ENCODE measurements at places on chromosomes 2 and 18.

DNA sequence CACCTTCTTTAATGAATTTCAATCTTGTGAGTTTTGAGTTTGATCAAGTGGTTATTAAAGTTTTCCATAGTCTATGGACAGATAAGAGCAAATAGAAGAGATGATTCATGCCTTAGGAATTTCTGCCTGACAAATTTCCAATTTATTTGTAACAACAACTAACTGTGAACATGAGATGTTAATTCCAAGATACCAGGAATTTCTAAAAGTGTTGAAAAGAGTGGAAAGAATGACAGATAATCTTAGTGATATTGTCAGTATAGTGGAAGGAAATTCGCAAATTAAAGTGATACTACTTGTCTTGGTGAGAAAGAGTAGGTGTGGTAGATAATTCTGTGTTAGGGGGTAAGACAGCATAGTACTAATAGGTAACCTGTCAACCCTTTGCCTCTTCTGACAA lies 82.4 kb downstream of the AGPS start:
- no peak for DNase-seq

GRCh38 chr2:230905448-230906421 lies 19.3 kb downstream of the GPR55 start:
- DNase-seq = peak; percentile 68

- no peak for DNase-seq
These were observed 94.8 kb upstream of the CXCR4 start for GRCh38 chr2:136212426-136213378.

DNA sequence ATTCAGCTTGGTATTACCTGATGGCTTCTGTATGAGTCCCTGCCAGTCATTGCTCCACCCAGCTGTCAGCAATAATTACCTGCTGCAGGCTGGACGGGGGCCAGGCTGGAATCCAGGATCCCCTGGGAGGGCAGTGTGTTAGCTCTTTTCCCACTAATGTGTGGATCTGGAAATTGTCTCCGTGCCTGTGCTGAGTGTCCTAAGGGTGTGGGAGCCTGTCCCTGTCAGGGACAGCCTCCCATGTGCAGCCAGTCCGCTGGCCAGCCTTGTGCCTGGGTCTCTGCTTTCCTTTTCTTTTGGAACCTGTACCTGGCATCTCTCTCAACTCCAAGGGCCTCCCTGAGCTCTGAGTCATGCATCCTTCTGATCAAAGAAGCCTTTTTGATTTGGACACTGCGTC lies 107.2 kb upstream of the SPRED2 start:
- DNase-seq = no peak

GRCh38 chr18:12478269-12479047 lies 70.7 kb downstream of the PRELID3A start:
- DNase-seq = no peak

GRCh38 chr2:96325884-96326255 lies 753 bp downstream of the ITPRIPL1 start:
- DNase-seq = peak; percentile 32

DNA sequence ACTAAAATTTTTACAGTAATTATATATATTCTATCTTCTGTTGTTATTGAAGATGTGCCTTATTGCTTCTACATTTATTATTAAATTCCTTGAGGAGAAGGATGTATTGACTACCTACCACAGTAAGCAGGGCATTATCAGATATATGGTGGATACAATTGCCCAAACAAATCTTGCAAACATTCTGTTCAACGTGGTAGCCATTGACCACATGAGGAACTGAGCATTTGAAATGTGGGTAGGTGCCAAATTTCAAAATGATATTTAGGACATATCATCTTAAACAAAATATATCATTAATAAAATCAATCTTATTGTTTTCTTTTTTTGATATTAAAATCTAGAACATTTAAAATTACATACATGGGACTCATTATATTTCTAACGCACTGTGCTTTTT lies 11.1 kb downstream of the SCN3A start:
- DNase-seq = no peak

DNA sequence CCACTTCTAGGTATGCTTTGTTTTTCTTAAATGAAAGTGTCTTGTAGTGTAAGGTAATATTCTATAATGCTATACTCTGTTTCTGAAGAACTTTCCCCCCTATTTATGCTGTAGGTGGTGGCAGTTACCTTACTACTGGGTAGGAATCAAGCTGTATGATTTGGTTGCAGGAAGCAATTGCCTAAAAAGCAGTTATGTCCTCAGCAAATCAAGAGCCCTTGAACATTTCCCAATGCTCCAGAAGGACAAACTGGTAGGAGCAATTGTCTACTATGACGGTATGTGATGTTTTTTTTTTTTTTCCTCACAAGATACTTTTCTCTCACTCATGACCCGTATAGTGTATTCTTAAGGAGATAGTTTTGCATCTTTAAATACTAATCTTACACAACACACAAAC lies 77.0 kb downstream of the GPD2 start:
- DNase-seq = no peak

DNA sequence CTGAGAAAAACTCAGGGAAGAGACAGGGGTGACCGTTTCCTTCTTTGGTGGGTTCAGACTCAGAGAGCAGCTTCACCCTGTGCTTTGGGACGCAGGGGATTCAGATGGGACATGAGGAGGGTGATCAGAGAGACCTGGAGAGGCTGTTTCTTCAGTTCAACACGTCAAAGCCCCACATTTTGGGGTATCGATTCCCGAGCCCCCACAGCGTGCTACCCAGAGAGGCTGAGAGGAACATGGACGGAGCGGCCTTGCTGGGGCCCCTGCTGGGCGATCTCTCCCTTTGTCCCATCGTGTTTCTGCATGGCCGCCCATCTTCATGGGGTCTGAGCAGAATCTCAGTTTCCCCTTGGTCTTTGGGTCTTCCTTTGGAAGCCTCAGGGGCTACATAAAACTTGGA lies 38.2 kb upstream of the PXDN start:
- no peak for DNase-seq

DNA sequence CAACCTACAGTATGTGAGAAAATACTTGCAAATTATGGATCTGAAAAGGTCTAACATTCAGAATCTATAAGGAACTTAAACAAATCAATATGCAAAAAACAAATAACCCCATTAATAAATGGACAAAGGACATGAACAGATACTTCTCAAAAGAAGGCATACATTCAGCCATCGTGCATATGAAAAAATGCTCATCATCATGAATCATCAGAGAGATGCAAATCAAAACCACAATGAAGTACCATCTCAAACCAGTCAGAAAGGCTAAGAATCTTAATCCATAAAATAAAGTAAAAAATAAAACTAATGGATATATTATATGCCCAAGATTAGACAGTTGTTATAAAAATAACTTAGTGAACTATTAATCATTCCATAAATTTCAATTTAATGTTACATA lies 154.0 kb downstream of the CALCRL start:
- no peak for DNase-seq

- DNase-seq = no peak
These were observed 377.8 kb upstream of the SLC14A2 start for GRCh38 chr18:45237343-45238098.

DNA sequence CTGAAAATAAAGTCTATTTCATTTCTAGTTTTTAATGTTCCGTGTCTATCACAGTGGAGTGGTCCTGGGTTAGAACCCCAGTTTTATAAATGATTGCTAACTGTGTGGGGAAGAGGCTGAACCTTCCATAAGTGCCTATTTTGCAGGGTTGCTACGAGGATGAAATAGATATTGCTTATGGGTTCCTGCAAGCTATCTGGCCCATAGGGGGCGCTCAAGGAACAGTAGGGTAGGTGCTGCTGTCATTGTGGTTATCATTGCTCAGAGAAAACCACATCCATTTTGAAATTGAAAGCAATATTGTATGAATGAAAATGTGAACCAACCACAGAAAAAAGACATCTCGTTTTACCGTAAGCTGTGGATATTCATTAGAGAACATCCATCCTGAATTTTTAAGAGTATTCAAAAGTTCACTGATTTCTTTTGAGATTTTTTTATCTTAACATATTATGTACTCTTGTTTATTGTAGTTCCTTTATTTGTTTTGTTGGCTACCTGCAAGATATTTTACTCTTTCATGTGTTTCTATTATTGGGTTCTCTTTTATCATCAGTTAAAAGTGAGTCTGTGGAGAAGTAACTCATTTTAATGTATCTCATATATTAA lies 261.6 kb downstream of the NAPG start:
- peak; percentile 65 for DNase-seq

GRCh38 chr2:17156086-17156485 lies 362.2 kb downstream of the RAD51AP2 start:
- no peak for DNase-seq

GRCh38 chr2:127818794-127819425 lies 7.9 kb upstream of the WDR33 start:
- no peak for DNase-seq

GRCh38 chr2:225466891-225467604 lies 67.5 kb downstream of the NYAP2 start:
- no peak for DNase-seq

- DNase-seq = no peak
These were observed 43.9 kb upstream of the GALR1 start for GRCh38 chr18:77205769-77206168.

DNA sequence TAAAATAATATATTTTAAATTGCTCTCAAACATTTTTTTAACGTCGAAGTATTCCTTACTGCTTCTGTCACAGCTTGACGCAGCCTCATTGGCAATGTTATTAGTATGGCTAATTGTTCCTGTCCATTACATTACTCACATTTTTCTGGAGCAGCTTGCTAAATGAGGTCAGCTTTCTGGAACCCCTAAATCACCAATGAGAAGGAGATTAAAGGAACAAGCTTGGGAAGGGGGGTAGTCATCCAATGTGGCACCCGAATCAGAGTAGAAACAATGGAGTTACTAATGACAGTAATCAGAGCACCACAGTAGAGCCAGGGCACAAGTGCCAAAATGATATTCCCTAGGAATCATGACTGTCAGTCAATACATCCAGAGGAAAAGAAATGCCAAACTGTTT lies 5.1 kb downstream of the NEUROD1 start:
- no peak for DNase-seq

DNA sequence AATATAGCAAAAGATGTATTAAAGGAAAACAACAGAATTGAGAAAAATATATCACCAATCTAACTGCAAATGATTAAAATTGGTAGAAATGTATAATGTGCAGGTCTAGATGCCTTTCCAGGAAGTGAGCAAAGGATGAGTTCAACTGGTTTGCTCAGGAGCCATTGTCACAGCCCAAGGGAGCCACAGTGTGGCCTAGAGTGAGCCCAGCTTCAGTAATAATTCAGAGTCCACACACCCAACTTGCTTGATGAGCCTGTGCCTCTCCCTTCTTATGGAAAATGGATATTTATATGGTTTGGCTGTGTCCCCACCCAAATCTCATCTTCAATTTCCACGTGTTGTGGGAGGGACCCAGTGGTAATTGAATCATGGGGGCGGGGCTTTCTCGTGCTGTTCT lies 92.2 kb upstream of the ASAP2 start:
- no peak for DNase-seq

DNA sequence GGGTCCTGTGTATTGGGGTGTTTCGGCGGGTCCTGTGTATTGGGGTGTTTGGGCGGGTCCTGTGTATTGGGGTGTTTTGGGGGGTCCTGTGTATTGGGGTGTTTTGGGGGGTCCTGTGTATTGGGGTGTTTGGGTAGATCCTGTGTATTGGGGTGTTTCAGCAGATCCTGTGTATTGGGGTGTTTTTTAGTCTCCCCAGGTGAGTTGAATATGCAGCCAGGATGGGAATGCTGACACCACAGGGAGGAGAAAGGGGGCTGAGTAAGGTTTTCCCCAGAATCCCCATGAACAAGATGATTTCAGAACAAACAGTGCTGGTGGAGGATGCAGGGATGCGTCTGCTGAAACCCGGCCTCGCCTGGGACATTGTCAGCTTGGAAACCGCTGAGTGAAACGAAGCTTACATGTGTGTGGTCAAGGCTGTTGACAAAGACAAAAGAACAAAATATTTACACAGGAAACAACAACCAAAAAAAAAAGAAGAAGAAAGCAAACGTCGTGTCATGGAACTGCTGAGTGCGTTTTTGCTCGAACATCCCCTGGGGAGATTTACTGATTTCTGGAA lies 88.5 kb upstream of the ODC1 start:
- DNase-seq = no peak

GRCh38 chr2:6896930-6897759 lies 19.6 kb downstream of the RSAD2 start:
- DNase-seq = no peak

DNA sequence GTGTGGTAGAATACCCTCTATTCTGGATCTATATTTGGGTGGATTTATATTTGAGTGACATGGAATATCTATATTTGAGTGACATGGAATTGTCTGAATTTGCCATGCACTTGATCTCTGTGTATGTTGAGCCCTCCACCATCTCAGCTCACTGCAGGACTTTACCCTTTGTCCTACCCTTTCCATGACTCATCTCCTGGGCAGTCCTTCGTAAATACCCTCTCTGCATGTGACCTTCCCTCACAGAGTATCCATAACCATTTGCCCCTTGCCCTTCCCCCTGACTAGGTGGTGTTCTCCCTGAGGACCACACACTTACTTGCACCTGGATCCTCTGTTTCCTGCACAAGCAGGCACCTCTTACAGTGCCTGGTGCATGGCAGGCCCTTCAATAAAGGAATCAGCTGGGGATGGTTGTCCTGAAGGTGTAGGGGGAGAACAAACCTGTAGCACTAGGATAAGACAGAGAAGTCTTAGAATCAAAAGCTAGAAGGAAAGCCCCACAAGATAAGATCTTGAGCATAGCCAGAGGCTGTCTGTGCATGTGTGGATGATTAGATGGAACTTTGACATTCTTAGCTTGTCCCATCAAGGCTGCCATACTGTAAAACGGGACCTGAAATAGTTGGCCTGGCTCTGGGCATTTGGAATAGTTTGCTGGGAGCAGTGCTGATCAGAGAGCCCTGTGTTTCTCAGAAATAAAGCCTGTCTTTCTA lies 230.4 kb downstream of the FHOD3 start:
- DNase-seq = no peak

- no peak for DNase-seq
These were observed 62.5 kb upstream of the ACAA2 start for GRCh38 chr18:49875783-49876182.

- no peak for DNase-seq
These were observed 49.9 kb downstream of the ALPK2 start for GRCh38 chr18:58578835-58579560.

All from activated T-helper 1 cell treated with anti-CD3 and anti-CD28 coated beads, Interleukin-2, amount 50 U/mL, for 16 hours (primary cell).